ENCODE measurements at places on chromosomes 3 and 15.

DNA sequence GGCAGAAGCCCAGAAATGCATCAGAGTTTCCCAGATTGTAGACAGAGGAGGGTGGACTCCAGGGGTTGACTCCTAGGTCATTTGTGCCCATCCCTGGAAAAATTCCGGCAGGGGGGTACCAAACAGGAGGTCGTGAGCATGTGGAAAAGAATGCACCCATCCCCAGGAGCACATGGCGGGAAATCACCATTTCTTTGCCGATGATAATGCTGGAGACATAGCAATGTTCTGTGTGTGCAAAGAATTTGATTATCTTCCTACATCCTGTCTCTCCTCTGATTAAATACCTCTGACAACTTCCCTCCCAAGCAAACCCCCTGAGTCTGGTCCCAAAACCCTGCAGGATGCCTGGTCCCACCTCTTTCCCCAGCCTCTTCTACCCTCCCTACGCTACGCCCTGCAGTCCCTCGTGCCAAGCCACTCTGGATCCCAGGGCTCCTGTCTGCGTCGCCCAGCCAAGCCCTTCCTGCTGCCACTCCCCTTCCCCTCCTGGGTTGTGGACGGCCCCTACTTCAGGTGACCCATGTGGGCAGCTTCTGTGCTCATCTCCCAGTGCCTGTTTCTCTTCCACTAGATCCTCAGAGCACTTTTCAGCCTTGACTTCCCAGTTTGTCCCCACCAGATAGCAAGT, 15.8 kb downstream of the WNT7A start:
- no peak for DNase-seq

GRCh38 chr3:183357564-183358079, 70.8 kb downstream of the MCF2L2 start:
- DNase-seq: no peak

DNA sequence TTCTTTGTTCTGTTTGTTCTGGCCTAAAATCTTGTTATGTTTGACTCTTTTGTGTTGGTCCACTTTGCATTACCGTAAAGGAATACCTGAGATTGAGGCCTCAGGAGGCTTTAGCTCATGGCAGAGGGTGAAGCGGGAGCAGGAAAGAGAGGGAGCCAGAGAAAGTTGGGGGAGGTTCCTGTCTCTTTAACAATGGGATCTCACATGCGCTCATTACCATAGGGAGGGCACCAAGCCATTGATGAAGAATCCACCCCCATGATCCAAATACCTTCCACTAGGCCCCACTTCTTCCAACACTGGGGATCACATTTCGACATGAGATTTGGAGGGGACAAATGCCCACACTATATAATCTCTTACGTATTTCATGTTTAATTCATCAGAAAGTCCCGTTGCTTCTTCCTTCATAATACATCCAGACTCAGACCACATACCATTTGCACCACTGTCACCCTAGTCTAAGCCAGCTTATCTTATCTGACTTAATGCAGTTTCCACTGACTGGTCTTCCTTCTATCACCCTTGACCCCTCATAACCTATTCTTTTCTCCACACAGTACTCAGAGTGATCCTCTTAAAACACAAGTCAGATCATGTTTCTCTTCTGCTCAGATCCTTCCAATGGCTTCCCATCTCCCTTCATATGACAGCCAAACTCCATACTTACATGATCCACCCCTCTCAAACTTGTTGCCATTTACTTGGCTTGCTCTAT, 13.5 kb downstream of the KBTBD8 start:
- DNase-seq: no peak

- no peak for DNase-seq
These were observed 58.4 kb downstream of the IGF2BP2 start for GRCh38 chr3:185766329-185767001.

GRCh38 chr3:3689601-3690375, 109.4 kb upstream of the LRRN1 start:
- DNase-seq: no peak

DNA sequence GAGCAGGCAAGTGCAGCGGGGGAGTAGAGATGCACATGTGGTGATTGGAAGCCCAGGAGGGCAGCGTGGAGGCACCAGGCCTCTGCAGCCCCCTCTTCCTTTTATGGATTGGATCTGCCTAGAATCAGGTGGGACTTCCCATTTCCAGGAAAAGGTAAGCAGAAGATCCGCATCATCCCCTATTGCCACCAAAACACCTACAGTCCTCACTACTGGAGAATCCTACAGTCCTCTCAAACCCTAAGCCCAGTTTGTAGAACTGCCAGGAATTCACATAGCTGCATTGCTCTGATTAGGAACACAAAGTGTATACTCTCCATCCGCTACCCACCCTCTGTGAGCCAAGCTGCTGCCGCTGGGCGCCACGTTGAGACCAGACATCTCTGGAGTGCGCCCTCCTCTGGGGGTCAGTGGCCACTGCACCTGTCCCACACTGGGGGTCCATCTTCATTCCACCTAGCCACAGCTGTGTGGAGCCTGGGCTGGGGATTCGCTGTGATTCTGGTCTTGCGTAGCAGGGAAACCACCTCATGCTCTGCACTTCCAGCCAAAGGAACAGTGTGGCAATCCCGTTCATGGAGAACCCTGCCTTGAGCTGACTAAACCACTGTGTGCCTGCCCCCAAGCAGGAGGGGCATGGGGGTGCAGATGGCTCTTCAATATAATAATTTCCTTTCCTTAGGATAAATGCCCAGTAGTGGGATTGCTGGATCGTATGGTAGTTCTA, 88.9 kb upstream of the PTX3 start:
- DNase-seq: no peak

- DNase-seq: no peak
These were observed 21.2 kb downstream of the CCR4 start for GRCh38 chr3:32972482-32973146.

DNA sequence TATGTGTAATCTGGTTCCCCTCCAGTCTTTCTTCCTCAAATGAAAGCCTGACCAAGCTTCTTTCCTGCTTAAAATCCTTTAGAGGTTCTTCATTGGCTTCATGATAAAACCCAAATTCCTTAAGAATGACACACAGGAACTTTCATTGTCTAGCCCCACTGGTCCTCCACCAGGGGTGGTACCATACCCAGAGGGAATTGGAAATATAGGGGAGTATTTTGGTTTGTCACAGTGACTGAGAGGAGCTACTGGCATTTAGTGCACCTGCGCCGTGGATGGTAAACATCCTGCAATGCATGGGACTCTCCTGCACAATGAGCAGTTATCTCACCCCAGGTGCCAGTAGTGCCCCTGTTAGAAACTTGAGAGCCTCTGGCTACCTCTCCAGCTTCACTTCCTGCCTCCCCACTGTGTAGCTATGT, 10.8 kb downstream of the ZWILCH start:
- no peak for DNase-seq

DNA sequence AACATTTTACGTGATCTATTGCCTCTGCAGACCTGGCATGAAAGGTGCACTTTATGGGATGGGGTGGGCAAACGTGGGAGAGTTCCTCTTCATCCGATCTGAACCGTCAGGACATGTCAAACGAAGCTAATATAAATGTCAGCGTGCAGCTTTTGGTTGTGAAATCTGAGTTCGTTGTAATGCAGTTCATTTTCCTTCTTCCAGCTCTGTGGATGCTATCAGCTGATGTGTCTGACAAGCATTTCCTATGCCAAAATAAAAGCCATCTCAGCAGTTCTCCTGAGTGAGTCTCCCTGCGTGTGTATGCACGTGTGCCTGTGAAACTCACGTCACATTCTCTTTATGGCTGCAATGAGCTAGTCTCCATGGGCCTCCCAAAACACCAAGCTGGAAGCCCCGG, 512.3 kb downstream of the MCTP2 start:
- no peak for DNase-seq

DNA sequence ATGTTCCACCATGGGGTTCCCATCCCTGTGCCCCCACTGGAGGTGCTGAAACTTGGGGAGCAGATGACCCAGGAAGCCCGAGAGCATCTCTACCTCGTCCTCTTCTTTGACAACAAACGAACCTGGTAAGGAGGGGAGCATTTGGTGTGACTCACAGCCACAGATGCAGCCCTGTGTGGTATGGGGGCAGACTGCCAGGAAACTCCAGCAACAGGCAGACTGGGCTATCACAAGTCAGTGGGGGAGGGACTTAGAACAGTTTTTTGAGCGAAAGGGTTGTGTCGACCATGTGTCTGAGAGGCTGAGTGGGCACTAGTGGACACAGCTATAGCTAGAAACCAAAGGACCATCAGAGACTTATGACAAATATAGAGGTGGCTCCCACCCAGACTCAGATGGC, 3.4 kb upstream of the OGG1 start:
- no peak for DNase-seq

- DNase-seq: no peak
These were observed 120.2 kb downstream of the TFDP2 start for GRCh38 chr3:142029052-142029642.

DNA sequence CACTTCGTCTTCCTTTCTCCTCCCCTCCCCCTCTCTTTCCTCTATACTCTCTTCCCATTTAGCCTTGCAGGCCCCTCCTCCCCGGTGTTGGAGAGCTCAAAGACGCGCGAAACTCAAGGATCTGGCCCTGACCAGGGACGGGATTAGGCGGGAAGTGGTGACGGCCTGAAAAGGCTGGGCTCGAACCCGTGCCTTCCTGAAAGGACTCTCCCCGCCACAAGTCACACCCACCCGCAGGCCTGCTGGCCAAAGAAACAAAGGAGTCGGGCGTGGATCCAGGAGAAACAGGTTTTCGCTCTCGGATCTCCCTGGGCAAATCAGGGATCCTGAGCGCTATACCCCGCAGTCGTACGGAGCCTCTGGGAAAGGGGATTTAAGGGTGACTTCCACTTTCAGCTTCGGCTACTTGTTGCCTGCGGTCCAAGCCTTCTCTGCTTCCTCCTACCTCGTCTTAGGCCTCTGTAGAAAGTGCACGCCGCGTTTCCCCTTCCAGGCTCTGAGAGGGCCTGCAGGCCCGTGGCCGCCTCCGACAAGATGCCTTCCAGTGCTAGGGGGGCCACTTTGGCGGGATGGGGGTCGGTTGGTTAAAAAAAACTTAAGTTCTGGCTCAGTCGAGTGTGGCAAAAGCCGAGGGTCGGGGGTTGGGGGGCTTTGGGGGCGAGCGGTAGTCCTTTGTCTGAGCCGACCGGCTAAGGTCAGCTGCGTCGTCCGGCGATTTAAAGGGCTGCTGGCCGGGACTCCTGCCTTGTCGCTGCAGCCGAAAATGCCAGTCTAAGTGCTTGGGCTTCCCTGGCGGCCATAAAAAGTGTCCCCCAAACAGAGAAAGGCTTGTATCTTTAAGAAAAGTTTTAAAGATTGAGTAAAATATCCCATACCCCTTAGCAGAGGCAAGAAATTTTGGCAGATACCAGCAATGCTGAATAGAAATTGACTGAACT, 8.2 kb downstream of the ZIC4 start:
- no peak for DNase-seq

- DNase-seq: no peak
These were observed 54.2 kb upstream of the ARHGEF3 start for GRCh38 chr3:56855856-56856512.

GRCh38 chr15:95897651-95898050, 432.8 kb upstream of the NR2F2 start:
- no peak for DNase-seq

- no peak for DNase-seq
These were observed 11.2 kb downstream of the DCBLD2 start for GRCh38 chr3:98890181-98890835.

- no peak for DNase-seq
These were observed 5.0 kb upstream of the MYL3 start for GRCh38 chr3:46868287-46868686.

- DNase-seq: no peak
These were observed 77.9 kb downstream of the SERPINI1 start for GRCh38 chr3:167813169-167814123.

DNA sequence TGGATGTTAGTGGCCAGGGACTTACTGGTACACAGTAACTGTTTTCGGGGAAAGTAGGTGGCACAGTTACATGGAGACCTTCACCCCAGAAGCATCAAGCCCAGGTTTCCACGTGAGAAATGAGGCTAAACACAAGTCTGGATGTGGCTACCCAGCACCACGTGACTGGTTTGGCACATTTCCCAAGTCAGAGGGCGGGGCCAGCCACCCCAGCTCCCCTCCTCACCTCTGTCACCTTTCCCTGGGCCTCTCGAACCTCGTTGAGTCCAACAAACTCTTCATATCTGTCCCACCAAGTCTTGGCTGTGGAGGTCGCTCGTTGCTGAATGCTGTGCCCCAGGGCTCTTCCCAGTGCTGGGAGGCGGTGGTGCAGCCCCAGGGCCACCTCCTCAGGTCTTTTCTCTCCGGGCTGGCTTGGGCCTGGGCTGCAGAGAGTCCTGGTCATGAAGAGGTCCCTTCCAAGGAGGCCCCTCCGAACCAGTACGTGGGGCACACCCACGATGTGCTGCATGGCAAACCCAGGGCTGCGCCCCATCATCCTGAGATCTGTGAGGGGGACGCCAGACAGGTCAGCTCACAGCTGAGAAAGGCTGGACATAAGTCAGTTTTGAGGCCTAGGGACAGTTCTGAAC, 4.8 kb upstream of the PLXNB1 start:
- DNase-seq: no peak

DNA sequence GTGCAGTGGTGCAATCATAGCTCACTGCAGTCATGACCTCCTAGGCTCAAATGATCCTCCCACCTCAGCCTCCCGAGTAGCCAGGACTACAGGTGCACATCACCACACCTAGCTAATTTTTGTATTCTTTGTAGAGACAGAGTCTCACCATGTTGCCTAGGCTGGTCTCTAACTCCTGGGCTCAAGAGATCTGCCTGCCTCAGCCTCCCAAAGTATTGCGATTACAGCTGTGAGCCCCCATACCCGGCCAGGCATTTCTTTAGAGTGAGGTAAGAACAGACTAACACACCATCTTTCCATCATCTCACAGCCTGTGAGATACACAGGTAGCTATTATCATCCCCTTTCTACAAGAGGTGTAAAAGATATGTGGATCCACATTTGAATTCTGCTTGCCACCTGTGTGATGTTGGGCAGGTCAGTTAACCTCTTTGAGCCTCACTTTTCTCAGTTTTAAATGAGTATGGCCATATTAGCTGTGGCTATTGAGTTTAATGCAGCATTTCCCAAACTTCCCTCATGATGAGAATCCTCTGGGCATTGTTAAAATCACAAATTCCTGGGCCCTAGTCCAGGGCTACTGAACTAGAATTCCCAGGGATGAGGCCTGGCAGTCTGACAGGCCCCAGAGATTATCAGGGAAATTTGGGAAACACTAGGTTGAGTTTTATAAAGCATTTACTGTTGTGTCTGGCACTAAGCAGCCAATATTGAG, 46.0 kb downstream of the ANP32A start:
- DNase-seq: no peak

DNA sequence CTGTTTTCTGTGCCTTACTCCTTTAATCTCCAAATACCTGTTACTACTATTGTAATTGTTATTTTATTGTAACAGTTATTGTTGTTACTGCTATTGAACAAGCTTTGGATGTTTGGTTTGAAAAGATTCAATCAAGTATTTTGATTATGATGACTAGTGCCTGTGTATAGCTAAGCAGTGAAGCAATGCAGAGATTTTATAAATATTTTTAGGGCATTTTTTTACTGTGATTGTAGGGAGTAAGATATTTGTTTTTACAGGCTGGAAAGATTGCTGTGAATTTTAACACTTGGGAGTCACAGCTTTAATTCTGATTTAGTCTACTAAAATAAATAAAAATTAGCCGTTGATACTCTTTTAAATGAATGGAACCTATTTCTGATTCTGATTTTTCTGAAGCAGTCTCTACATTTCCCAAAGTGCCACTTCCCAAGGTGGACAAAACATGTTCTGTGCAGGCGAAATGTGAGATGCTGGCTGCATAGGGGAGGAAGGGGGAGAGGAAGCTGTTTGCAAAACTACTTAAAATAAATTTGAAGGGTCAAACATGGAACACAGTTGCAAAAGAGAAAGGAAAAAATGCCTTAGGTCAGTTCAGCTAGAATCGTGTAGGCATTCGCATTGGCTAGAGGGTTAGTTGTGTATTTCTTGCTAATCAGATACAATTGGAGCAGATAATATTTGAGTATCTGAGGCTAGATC, 25.7 kb downstream of the EEFSEC start:
- DNase-seq: no peak

Measured in stimulated activated CD4-positive, alpha-beta T cell treated with anti-CD3 and anti-CD28 coated beads, Interleukin-4, amount 100 ng/mL, for 4 hours (primary cell).